ENCODE measurements at places on chromosomes 7 and 10.

- DNase-seq, result no peak
Measured at GRCh38 chr7:82678716-82679115, 235.1 kb upstream of the CACNA2D1 start.

- no peak for DNase-seq
Measured at GRCh38 chr7:31948029-31948428, 122.2 kb downstream of the PDE1C start.

- DNase-seq, result no peak
Measured at GRCh38 chr10:61319386-61320256, 133.6 kb downstream of the TMEM26 start.

DNA sequence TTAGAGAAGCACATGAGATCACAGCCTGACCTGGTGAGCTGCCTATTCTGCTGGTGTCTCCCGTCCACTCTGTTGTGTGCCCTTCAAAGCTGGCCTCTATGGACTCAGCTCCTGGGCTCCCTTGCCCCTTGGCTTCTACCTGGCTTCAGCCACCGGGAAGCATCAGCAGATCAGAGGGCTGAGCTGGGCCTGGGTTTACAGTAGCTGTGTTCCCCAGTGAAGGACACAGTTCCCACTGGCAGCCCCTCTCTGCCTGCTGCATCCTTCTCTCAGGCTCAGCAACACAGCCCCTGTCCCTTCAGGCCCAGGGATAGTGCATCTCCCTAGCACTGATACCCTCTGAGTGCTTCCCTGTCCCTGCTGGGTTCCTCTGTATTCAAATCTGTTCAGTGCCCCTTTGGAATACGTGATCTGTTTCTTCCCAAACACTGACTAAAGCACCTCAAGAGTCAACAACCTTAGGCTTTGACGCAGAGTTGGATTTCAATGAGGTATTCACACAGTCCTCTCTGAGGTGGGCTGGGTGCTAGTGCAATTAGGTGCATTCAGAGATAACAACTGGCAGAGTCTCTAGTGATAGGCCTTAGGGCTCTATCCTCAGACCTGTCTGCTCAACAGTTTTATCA is 109.8 kb downstream of the GRID1 start:
- no peak for DNase-seq

DNA sequence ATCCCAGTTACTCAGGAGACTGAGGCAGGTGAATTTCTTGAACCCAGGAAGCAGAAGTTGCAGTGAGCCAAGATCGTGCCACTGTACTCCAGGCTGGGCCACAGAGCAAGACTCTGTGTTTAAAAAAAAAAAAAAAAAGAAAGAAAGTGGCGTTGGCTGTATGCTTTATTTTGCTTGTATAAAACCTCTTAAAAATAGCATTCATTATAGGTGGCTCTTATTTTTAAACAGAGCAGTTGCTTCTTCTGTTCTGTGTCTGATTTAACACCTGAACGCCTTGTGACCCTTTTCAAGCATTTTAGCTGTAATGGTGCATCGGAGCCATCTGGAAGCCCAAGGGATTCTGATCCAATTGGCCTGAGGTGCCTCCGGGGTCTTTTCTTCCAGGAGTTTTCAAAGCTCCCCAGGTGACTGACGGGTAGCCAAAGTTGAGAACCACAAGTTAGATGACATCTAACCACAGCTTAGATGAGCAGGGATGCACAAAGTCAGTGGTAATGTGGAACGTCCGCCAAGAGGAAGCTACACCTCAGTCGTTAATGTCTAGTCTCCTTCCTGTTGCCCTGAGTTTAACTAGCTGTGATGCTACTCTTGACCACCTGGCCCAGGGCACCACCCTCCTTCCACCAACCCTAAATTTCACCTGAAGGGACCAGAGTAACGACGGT is 274.6 kb upstream of the KLF6 start:
- no peak for DNase-seq

DNA sequence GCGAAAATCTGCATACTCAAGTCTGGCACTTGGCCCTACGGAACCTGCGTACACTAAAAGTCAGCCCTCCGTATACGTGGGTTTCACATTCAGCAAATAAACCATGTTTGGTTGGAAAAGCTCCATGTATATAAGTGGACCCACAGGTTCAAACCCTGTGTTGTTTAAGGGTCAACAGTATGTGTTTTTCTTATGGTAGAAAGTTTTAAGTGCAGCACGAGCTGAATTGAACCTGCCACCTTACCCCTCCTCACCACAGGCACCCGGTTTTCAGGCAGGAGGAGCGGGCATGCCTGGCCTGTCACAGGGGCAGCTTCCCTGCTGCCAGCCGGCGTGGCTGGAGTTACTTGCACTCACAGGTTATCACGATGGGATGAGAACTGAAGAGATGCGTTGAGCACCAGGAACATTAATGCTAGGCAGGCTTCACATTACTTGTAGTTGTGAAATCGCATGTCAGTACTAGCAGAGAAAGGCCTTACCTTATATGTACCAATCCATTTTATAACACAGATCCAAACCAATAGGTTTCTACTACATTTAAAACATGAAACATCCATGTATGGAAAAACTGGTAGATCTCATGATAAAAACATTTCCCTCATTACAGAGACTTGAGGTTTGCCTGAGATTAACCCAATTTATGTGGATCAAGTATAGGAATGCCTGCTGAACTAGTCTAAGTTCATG is 12.9 kb downstream of the INSIG1 start:
- no peak for DNase-seq

DNA sequence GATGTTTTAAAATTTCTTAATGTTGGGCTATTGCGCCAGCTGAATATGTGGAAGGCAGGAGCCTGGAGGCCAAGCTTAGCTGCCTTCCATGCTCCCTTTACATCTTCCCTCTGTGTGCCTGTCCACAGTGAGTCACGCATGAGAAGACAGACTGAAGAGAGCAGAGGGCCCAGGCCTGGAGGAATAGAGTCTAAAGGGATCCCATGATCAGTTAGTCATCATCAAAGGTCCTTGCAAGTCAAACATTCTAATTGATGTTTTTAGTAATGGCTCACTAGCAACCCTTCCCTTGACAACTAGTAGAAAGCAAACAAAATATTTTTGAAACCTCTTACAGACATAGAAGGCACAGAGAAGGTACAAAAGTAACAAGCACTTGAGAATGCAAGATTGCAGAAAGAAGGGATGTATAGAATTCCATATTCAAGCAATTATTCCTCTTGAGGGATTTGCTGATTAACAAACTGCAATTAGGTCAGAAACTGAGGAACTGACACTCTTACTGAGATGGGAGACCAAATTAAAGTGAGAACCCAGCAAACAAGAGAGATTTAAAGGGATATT is 30.7 kb upstream of the APBB1IP start:
- no peak for DNase-seq

- no peak for DNase-seq
Measured at GRCh38 chr7:27241189-27242056, 1.2 kb upstream of the EVX1 start.

- DNase-seq, result no peak
Measured at GRCh38 chr10:77193001-77193400, 444.6 kb downstream of the KCNMA1 start.

- DNase-seq, result no peak
Measured at GRCh38 chr7:18200855-18201254, 173.2 kb upstream of the PRPS1L1 start.

All from effector CD4-positive, alpha-beta T cell (primary cell).